ENCODE measurements at places on chromosomes 3 and 15.

GRCh38 chr15:80007532-80007931, 36.5 kb upstream of the BCL2A1 start:
- DNase-seq, result no peak

DNA sequence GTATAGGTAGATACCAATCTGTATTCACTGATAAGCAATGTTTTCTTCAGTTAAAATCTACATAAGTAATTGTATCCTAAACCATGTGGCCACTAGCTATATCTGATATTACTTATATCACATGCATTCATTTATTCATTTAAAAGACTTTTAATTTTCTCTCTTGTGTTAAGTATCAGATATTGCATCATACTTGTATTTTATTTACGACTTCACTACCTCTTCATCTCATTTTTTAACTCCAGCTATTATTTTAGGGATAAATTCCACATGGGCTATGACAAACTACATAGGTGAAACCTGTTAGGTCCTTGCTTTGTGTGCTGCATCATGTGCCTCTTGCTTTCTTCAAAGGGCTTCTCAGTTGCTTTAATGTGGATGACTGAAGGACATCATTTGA, 1018.3 kb downstream of the ZPLD1 start:
- DNase-seq, result no peak

DNA sequence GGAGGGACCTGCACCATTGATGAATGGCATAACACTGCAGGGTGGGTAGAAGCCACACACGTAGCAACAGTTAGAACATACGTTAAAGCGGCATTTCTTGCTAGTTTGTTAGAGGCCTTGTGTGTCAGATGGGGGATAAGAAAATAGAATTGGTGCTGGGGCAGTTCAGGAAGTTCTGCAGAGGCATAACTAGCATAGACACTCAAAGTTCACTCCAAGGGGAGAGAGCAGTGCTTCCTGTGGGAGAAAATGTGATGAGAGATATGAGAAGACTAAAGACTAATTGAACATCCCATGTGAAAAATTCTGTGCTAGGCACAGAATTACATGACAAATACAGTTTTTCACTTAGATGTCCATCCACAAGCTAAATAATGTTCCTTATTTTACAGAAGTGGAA, 327.1 kb downstream of the ZNF621 start:
- no peak for DNase-seq

DNA sequence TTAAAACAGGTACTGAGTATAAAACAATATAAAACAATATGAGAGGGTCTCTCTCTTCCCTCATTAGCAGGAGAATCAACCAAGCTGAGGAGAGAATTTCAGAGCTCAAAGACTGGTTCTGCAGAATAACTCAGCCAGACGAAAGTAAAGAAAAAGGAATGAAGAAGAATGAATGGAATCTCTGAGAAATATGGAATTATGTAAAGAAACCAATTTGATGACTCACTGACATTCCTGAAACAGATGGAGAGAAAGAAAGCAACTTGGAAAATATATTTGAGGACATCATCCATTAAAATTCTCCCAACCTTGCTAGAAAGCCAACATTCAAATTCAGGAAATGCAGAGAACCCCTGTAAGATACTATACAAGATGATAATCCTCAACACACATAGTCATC, 630.9 kb downstream of the PYDC2 start:
- DNase-seq, result no peak

DNA sequence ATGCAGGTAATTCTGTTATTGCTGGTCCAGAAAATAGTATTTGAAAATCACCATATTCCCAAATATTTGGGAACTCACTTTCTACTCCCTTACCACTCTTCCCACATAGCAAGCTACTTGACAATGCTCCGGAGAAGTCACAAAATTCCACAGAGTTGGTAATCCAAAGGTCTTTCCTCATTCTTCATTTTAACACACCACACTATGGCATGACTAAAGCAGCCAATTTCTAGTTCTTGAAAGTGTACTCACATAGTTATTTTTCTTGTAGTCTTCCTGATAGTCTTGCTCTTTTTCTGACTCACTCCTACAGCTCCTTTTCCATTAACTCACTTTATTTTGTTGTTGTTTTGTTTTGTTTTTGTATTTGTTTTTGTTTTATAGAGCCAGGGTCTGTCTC, 67.2 kb downstream of the MYO9A start:
- no peak for DNase-seq

DNA sequence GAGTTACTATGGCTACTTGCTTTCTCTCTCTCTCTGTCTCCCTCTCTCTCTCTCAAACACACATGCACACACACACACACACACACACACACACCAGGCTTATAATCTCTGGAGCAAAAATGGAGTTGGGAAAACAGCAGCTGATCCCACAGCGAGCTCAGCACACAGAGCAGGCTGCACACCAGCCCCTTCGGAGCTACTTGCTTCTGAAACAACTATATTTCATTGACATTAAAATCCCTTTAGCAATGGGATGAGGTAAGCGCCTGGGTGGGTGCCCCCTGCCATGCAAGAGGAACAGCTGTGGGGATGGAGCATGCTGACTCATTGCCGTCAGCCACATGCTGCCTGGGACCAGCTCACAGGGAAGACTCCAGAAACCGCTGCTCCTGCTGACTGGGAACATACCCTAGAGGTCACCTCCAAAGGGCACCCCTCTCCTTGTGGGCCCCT, 45.7 kb downstream of the B3GNT5 start:
- no peak for DNase-seq

GRCh38 chr3:37484884-37485559, 310.6 kb upstream of the LRRFIP2 start:
- DNase-seq, result no peak

DNA sequence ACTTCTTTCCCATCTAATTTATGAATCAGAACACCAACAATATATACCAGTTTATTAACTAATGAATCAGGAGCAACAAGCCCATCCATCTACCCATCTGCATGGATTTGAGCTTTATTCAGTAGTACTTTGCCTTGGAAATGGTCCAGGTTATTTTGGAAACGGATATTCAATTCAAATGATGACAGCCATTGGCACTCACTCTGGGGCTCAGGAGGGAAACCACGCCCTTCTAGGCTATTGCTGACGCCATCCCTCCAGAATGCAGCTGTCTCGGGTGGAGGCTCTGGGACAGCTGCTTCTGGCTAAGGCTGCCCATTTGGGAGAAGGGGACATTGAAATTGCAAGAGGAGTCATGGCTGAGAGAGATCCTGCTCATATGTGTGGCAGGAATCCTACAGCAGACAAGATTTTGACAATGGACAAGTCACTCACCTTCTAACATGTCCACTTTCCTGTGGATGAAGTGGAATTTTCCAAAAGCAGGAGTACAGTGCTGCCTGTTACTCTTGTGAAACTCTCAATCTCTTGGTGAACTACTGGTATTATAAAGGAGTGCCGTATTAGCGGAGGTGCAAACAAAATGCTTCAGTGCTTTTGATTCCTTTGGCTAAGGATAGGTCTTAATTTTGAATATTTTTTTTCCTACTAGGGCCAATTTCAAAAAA, 29.3 kb upstream of the TRAK1 start:
- DNase-seq, result no peak

GRCh38 chr3:70861855-70862254, 549.4 kb upstream of the MDFIC2 start:
- no peak for DNase-seq

GRCh38 chr15:70451821-70452653, 311.3 kb downstream of the UACA start:
- DNase-seq, result no peak

DNA sequence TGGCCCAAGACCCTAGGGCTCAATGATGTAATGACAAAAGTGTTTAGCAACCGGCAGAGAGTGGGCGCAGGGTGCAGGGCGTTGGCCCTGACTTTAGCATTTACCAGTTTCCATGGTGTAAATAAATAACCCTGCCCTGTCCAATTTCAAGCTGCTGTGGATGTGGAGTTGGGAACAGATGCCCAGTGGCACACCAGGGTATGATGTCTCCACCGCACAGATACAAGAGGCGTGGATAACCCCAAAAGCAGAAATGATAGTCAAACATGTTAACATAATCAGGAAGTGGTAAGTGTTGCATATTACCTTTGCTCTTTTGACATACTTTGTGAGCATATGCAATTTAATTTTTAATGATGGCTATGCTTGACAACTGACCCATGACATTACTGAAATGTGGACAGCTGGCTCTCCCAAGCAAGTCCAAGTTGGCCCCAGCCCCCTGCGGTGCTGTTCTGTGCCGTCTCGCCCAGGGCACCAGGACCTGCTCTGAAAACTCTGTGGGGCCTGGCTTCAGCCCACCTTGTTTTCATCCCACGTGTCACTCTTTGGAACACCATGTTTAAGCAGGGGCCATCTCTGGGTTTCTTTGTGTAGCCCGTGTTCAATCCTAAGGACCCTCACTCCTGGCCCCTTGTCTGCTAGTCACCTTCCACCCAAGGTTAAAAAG, 10.8 kb upstream of the ANPEP start:
- no peak for DNase-seq

DNA sequence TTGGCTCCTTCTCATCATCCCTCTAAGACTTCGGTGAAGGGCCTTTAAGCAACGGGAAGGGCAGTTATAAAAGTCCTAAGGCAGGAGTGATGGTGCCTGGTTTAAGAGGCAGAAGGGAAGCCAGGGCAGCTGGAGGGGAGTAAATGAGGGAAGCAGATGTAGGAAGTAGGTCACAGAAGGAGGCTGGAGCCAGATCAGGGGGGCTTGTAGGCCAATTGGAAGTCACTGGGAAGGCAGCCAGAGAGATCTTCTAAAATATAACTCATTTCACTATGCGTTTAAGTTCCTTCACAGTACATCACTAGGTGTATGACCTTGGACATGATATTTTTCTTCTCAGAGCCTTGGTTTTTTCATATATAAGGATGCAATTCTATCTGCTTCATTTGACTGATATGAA, 94.7 kb downstream of the MYH15 start:
- no peak for DNase-seq

DNA sequence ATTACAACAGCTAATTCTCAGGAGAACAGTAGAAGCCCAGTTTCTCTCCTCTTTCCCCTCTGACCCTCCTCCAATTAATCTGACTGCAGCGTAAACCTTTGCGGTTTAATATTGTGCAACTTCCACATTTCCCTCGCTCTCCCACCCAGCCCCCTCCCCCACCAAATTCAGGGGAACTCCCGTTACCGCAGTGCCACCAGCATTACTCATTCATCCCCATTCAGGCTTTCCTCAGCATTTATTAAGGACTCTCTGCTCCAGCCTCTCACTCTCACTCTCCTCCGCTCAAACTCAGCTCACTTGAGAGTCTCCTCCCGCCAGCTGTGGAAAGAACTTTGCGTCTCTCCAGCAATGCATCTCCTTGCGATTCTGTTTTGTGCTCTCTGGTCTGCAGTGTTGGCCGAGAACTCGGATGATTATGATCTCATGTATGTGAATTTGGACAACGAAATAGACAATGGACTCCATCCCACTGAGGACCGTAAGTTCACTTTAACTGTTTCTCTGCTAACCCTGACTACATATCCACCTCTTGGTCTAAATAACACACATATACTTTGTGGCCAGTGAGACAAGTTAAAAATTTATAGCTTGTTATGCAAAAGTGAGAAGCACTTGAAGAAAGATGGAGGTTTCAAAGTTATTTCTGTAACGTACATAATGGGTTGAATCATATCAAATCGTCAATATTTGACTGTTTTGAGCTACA, at the start of gene PTX3:
Gene PTX3 (plus strand): TSS at position 268 of the 709 bp plus-strand sequence. CDS start 84 bp downstream, at position 352.
- DNase-seq, result no peak

GRCh38 chr15:76289582-76289981, 21.7 kb downstream of the ETFA start:
- DNase-seq, result no peak

- no peak for DNase-seq
Measured at GRCh38 chr3:8713901-8714759, 19.5 kb upstream of the CAV3 start.

DNA sequence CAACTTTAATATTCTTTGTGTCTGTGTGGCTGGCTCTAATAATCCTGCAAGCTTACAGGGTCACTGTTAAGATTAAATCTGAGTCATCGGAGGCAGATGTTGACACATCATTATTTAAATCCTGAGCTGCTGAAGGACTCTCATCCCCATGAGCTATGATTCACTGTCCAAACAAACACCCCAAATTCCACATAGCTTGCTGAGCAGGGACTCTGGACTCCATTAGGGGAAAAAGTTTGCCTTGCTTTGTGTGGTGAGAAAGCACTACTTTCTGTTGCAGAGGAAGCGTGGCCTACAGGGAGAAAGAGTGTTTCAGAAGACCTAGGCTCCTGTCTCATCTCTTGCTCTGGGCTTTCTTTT, 213.7 kb downstream of the PDCD6IP start:
- no peak for DNase-seq

DNA sequence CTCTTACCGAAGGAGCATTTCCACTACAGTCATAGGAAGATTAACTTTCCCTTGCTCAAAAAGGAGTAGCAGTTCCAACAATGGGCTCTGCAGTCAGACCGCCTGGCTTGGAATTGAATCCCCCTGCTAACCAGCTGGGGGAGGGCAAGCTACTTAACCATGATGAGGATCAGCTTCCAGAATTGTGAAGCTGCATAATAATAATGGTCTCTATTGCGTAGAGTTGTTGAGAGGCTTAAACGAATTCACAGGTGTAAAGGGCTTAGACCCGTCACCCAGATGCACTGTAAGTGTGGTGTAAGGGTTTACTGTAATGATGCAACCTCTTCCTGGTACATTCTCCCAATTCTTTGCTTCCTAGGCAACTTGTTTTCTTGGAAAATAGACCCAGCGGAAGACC, 185.2 kb upstream of the RGMA start:
- DNase-seq, result no peak

DNA sequence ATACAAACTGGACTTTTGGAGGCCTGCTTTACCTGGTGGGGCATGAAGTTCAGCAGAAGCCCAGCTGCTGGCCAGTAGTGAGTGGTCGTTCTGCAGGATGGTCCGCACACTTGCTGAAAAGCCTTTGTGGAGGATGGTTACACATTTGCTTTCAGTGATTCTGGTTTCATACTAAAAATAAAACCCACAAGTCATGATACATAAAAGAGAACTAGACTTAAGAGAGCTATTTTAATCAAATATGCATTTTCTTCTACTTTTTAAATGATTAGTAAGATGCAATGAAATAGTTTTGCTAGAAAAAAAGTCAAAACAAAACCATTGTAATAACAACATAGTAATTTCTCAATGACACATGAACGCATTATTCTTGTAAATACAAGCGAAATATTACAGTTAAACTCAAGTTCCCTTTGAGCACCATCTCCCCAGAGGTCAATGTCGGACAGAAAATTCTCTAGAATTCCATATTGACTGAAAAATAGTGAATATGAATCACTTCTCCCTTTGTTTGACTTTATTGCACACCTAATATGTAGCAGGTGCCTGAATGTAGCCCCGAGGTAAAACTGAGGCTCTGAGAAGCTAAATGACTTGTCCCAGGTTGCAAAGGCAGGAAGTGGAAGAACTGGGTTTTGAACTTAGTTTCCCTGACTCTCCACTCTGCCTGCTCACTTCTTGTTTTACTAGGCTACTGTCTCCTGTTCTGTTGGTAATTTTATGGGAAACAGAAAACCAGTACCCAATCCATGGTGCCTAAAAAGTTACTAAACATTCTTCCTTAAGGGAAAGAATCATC, 8.3 kb downstream of the IL5RA start:
- no peak for DNase-seq

- no peak for DNase-seq
Measured at GRCh38 chr15:58513008-58513407, 81.2 kb downstream of the LIPC start.

Data from DMS79 (cell line).